HCT116 (cell line): ENCODE measurements at places on chromosomes 16 and 17. TPM values are rescaled to one million over a fixed set of nuclear protein-coding genes. Genes with fewer than 3 reads are reported as not detected.

- H3K4me1 ChIP-seq, result no peaks in the 10 kb centered on the region
- H3K27ac ChIP-seq, result no peak overlapping the region
- no peaks in the 10 kb centered on the region for H3K27me3 ChIP-seq
- no peak overlapping the region for H3K4me3 ChIP-seq
- no peak for DNase-seq
Measured at GRCh38 chr17:51718983-51719382, 439.5 kb downstream of the CA10 start.

DNA sequence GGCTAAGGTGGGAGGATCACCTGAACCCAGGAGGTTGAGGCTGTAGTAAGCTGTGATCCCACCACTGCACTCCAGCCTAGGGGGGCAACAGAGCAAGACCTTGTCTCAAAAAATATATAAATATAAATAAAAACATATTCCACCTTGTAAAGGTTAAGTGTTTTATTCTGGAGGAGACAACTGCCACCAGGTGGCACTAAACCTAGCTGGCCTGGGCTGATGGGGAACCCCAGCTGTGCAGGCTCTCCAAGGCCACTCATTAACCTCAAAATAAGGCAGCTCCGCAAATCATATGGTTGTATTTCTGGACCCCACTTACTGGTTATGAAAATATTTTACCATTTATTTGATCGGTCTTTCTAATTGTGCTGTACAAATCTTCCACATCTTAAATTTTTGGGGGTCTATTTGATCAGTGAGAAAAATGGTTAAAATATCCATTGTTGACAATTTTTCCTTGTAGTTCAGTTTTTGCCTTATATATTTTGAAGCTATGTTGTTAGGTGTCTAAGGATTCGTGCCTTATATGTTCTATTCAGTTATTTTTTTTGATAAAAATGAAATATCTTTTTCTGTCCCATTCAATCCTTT lies 8.5 kb upstream of the ICAM2 start:
- peak; percentile 66 for DNase-seq
- no peaks in the 10 kb centered on the region for H3K36me3 ChIP-seq
- H3K4me3 ChIP-seq, result no peak overlapping the region
- peaks cover 11% of the 10 kb centered on the region for H3K4me1 ChIP-seq
- no peak overlapping the region for H3K27ac ChIP-seq
- H3K27me3 ChIP-seq, result no peaks in the 10 kb centered on the region

GRCh38 chr17:80737106-80738019 lies 192.7 kb downstream of the RPTOR start:
- no peaks in the 10 kb centered on the region for H3K4me1 ChIP-seq
- no peaks in the 10 kb centered on the region for H3K27me3 ChIP-seq
- DNase-seq, result no peak
- H3K27ac ChIP-seq, result no peak overlapping the region

RHBDL3 gene
- total RNA-seq, result 4.0 TPM

IL21R gene
- 1.2 TPM for total RNA-seq

ITGB4 gene
- total RNA-seq, result 568 TPM

DNA sequence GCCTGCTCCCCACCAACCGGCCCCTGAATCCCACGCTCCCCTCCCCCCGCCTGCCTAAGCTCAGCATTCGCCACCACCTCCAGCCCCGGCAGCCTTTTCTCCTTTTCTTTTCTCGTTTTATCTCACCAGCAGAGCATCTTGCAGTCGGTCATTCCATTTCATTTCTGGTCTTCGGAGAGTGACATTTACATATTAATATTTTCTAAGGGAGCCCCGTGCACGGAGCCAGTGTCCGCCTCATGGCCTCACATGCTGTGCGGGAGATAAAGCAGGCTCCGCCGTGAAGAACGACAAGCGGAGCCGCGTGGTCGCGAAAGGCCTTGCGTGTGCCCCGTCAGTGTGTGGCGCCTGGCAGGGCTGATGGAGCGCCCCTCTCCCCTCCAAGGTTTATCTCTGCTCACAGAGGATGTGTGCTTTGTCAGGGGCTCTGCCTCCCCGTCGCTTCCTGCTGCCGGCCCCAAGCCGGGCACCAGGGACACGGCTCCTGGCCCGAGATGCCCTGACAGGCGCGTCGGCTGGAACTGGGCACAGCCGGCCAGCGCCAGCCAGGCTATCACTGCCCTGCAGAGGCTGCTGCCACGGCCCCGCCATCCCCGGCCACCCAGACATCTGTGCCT lies 95.5 kb upstream of the GSE1 start:
- no peaks in the 10 kb centered on the region for H3K27me3 ChIP-seq
- no peak overlapping the region for H3K4me3 ChIP-seq
- DNase-seq, result no peak
- no peak overlapping the region for H3K27ac ChIP-seq

HS3ST3B1 gene
- total RNA-seq, result 2.4 TPM

GRCh38 chr17:29568331-29569244 lies at the start of gene TP53I13:
Gene TP53I13 (plus strand): TSS chr17:29568701. CDS start chr17:29568759, 58 bp downstream.
- peaks cover 13% of the 10 kb centered on the region for H3K4me1 ChIP-seq
- peak within 1 kb of the TSS; percentile 82 for H3K27ac ChIP-seq
- peak; percentile 22 for DNase-seq
- H3K36me3 ChIP-seq, result no peaks in the 10 kb centered on the region

CCDC144A gene
- total RNA-seq, result 0.20 TPM

DNA sequence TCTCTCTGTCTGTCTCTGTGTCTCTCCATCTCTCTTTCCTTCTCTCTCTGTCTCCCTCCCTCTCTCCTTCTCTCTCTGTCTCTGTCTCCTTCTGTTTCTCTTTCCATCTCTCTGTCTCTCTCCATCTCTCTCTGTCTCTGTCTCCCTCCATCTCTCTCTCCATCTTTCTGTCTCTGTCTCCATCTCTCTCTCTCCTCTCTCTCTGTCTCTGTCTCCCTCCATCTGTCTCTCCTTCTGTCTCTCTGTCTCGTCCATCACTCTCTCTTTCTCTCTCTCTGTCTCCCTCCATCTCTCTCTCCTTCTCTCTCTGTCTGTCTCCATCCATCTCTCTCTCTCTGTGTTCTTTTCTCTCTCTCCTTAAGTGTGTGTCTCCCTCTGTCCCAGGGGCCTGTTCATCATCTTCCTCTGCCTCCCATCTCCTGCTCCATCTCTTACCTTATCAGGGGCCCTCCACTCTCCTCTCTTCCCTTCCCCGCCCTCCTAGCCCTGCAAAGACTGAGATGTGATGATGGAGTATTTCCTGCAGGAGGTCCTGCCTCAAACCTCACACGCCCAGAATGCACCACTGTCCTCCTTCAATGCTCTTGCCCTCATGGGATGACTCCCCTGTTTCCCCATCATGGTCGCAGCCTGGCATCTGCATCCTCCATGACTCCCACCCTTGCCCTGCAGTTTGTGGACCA lies 193.3 kb downstream of the GSG1L start:
- 0 out of 2 replicates have a peak, but pooled peaks cover 2% of the 10 kb centered on the region for H3K27me3 ChIP-seq
- peaks cover 6% of the 10 kb centered on the region for H3K4me1 ChIP-seq
- no peak overlapping the region for H3K4me3 ChIP-seq
- H3K36me3 ChIP-seq, result no peaks in the 10 kb centered on the region
- H3K27ac ChIP-seq, result no peak overlapping the region

DNA sequence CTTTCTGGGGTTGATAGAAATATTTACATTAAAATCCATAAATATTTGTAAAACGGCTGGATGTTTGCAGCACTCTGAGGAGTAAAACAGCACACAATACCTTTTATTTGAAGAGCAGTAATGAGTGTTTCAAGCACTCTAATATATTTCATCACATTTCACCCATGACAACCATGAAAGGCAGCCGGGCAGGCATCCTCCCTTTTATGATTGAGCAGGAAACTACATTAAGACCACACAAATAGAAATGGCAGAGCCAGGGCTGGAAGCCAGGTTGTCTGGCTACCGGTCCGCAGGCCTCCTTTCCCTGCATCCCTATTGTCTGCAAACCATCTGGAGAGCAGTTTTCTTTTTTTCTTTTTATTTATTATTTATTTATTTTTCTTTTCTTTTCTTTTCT lies 23.1 kb upstream of the GPRC5C start:
- H3K27ac ChIP-seq, result no peak overlapping the region
- DNase-seq, result no peak
- no peaks in the 10 kb centered on the region for H3K36me3 ChIP-seq
- H3K4me3 ChIP-seq, result no peak overlapping the region

DNA sequence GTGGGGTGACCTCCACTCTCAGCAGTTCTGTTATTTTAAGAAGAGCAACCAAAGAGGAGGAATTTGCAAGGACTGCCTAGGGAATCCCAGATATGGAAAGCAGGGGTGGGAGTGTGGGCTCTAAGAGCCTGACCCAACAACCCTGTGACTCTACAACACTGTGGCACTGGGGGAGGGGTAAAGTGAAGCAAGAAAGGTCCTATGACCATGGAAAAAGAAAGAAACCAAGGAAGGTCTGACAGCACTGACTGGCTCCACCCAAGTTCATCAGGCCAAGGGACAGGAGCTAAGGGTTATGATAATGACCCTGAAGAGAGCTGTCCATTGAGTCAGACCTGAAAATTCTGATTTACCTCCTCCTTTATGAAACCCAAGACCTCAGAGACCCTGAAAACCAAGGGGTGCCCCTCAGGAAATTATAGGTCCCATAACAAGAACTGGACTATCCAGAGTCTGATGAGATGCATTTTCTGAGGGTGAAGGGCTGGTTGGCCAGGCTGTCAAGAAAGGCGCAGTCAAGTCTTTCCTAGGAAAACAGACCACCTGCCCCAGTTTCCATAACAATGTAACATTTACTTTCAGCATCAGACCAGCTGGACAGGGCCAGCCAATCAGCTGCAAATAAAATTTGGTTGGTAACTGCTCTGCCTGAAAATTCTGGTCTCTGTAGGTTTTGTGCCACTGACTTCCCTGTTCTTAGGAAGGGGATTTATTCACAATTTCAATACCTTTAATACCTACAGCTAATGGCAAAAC lies 53.8 kb upstream of the MTMR4 start:
- no peaks in the 10 kb centered on the region for H3K36me3 ChIP-seq
- no peaks in the 10 kb centered on the region for H3K4me1 ChIP-seq
- H3K4me3 ChIP-seq, result no peak overlapping the region
- DNase-seq, result no peak
- no peaks in the 10 kb centered on the region for H3K27me3 ChIP-seq

DNA sequence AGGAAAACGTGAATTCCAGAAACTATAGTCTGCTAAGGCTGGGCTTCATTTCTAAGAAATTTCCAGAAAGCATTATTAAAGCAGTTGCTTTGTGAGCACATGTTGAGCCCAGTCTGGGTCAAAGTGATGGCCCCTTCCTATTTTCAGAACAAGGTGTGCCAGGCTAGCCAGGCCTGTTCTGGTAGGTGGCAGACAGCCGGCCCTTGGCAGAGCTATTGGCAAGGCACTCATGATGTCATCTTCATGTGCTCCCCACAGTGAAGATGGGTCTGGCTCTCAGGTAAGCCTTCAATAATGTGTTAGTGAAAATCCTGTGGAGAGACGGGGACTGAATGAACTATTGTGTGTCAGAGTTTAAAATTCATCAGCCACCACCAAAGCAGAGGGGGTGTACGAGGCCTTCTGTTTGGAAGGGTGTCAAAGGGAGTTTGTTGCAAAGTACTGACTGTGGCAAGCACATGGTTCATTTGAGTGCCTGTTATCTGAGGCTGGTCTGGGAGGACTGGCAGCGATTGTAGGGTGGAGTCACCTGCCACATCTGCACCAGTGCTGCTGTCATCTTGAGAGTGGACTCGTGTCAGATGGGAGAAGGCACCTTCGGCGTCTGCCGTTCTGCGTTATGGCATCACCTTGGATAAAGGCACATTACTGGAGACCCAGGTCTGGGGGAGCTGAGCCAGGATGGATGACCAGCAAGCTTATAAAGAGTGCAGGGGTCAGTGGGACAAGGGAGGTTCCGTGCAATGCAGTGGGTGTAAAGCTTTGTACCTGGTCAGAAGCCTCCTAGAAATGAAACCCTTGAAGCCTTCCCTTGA lies 43.4 kb downstream of the KSR1 start:
- H3K36me3 ChIP-seq, result no peaks in the 10 kb centered on the region
- H3K27me3 ChIP-seq, result no peaks in the 10 kb centered on the region
- no peak for DNase-seq
- no peak overlapping the region for H3K4me3 ChIP-seq

DNA sequence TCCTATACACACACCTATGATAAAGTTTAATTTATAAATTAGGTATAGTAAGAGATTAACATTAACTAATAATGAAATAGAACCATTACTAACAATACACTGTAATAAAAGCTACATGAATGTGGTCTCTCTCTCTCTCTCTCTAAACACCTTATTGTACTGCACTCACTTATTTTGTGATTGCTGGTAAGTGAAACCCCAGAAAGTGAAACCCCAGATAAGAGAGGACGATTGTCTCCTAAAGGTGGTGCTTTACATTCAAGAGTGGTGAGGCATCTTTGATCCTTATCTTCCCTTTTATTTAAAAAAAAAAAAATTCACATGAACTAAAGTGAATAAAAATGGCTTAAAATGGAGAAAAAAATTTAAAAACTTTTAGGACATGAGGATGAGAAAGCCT lies 80.1 kb upstream of the TRAP1 start:
- DNase-seq, result no peak
- H3K36me3 ChIP-seq, result no peaks in the 10 kb centered on the region
- H3K4me1 ChIP-seq, result no peaks in the 10 kb centered on the region
- no peak overlapping the region for H3K4me3 ChIP-seq
- no peak overlapping the region for H3K27ac ChIP-seq

NDE1 gene
- total RNA-seq, result 103 TPM

- DNase-seq, result no peak
- H3K36me3 ChIP-seq, result no peaks in the 10 kb centered on the region
Measured at GRCh38 chr17:77894126-77894956, 64.2 kb upstream of the TNRC6C start.

GRCh38 chr17:76196675-76197074 lies 43.6 kb downstream of the RNF157 start:
- no peak overlapping the region for H3K27ac ChIP-seq
- no peaks in the 10 kb centered on the region for H3K36me3 ChIP-seq
- no peaks in the 10 kb centered on the region for H3K27me3 ChIP-seq
- no peaks in the 10 kb centered on the region for H3K4me1 ChIP-seq
- DNase-seq, result no peak

- no peak for DNase-seq
- no peak overlapping the region for H3K27ac ChIP-seq
- no peak overlapping the region for H3K4me3 ChIP-seq
- no peaks in the 10 kb centered on the region for H3K27me3 ChIP-seq
- H3K4me1 ChIP-seq, result peaks cover 61% of the 10 kb centered on the region
Measured at GRCh38 chr16:10947211-10947787, 2.9 kb downstream of the CLEC16A start.

OR4D1 gene
- not detected for total RNA-seq

- H3K27me3 ChIP-seq, result no peaks in the 10 kb centered on the region
- H3K4me1 ChIP-seq, result peaks cover 23% of the 10 kb centered on the region
- H3K27ac ChIP-seq, result peak overlapping the region; percentile 92
- DNase-seq, result no peak
- peaks cover 13% of the 10 kb centered on the region for H3K36me3 ChIP-seq
- peak overlapping the region; percentile 86 for H3K4me3 ChIP-seq
Measured at GRCh38 chr17:81683208-81683583, 401 bp downstream of the ARL16 start.

DNA sequence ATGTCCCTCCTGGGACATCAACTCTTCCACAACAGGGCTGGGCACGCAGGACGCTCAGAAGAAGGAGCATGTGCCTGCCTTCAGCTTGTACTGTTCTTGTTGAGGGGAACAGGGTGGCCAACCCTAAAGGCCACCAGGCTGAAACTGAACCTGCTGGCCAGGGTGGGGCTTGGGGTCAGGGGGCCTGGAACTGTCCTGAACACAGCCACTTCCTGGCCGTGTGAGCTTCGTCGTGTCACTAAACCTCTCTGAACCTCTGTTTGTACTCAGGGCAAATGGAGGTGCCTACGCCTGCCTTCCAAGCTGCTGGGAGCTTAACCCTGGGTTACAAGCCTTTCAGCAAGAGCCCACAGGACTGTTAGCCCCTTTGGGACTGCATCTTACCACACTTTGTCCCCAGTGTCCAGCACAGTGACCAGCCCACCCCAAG lies 6.7 kb downstream of the ARHGAP27 start:
- H3K4me1 ChIP-seq, result peaks cover 40% of the 10 kb centered on the region
- no peaks in the 10 kb centered on the region for H3K27me3 ChIP-seq
- peaks cover 3% of the 10 kb centered on the region; the same call in 1 of the 2 replicates for H3K36me3 ChIP-seq
- H3K27ac ChIP-seq, result peak overlapping the region; percentile 72
- peak overlapping the region; percentile 77 for H3K4me3 ChIP-seq
